ENCODE measurements at places on chromosomes 6 and 20.

GRCh38 chr20:7850775-7851490, 89.3 kb downstream of the HAO1 start:
- DNase-seq: no peak

- DNase-seq: no peak
Measured at GRCh38 chr20:40335437-40335836, 353.6 kb downstream of the MAFB start.

DNA sequence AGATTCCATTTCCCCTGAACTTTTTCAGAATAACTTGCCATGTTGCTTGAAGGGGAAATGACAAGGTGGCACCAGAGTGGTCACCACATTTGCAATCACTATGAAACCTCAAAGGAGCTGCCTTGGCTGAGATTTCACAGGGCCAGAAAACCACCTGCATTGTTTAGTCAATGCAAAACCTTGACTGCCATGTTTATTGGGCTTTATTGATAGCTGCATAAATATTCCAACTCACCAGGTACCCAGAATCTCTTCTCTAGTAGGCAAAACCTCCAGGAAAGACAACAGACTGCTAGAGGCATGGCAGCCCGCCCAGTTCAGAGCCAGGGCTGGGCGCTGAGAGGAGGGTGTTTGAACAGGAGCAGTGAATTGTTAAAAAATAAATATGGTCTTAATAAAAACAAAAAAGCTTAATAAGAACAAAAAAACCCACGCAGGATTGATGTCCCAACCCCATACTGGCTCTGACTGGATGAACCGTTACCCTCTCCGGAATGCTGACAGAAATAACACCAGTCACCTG, 375.6 kb downstream of the ZFAND3 start:
- DNase-seq: no peak

DNA sequence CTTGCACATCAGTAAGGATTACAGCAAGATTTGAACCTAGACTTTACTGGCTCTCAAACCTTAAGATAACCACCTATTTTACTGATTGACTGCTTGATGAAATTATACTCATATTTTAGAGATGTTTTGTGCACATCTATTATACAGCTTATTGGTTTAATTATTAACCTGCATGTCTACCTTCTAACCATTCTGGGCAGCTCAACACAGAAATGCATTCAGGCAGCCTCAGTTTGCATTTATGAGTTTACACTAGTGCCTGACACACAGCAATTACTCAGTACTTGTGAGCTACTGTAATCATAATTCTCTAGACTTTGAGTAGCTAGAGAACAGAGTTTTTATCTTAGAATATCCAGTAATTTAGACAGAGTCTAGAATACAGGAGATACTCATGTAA, 273.9 kb upstream of the THEMIS start:
- DNase-seq: no peak

- no peak for DNase-seq
Measured at GRCh38 chr20:60009826-60010616, 51.8 kb downstream of the CDH26 start.

GRCh38 chr6:144665932-144666450, 380.9 kb downstream of the UTRN start:
- no peak for DNase-seq
